ENCODE measurements at places on chromosomes 1 and 21.

DNA sequence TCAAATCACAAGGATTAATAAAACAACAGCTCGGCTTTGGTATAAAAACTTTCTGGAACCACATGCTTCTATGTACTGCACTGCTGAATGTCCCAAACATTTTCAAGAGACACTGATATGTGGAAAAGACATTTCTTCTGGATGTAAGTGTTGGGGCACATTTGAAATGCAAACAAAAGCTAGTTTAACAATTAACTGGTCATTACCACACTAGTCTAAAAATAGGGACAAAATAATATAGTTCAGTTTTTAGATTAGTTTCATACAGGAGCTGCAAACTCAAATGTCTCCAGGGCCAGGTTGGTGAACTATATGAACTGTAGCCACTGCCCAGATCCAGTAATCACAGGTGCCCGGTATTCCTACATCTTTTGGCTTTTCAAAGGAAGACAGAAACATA is 3.2 kb downstream of the IL23R start:
- no peak for DNase-seq

DNA sequence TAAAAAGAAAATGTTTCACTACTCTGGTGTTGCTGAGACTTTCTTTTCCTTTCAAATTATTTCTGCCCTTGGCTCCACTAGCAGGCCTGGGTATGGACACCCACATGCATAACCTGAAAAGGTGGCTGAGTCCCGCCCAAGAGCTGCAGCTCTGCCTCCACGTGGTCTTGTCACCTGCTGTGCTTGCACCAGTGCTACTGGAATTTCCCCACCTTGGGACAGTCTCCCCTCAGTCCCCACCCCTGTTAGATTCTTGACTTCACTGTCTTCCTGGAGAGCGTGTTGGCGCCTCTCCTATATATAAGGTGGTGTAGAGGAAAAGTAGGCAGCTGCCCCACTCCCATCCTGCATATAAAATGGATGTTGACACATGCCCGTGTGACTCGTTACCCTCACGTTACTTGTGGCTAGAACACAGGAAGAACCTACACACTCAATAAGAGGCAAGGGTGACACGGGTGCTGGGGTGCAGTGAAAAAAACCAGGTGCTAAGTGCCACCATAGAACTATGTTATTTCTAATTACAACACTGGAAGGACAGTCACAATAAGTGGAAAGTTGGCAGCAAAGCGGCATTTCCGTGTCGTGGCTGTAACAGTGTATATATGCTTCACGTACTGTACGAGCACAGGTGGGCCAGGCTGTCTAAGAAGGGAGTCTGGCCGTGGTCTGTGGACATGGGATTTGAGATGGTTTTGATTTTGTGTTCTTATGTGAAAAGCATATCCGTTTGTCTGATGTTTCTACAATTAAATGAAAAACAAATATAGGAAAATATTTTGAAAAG is 61.0 kb downstream of the POFUT2 start:
- DNase-seq = no peak

GRCh38 chr21:23729331-23729730 is 1878.0 kb downstream of the MRPL39 start:
- no peak for DNase-seq

GRCh38 chr1:94970783-94971182 is 43.9 kb upstream of the CNN3 start:
- DNase-seq = no peak

DNA sequence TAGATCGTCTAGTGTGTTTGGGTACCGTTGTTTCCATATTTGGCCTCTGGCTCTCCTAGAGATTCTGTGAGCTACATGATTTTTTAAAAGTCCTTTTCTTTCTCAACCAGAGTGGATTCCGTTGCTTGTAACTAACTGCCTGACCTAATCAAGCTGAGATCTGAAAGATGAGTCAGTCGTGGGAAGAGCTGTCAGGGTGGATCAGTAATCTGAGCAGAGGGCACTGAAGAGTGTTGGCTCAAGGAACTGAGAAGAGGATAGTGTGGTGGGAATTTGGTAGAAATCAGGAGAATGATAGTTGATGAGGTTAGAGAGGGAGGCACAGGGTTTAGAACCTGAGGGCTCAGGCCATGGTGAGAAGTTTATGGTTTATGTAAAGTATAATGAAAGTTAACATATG is 52.2 kb downstream of the TRAF5 start:
- DNase-seq = no peak

- DNase-seq = no peak
Observed at GRCh38 chr1:19310720-19311502, 1.0 kb downstream of the AKR7A2 start.

DNA sequence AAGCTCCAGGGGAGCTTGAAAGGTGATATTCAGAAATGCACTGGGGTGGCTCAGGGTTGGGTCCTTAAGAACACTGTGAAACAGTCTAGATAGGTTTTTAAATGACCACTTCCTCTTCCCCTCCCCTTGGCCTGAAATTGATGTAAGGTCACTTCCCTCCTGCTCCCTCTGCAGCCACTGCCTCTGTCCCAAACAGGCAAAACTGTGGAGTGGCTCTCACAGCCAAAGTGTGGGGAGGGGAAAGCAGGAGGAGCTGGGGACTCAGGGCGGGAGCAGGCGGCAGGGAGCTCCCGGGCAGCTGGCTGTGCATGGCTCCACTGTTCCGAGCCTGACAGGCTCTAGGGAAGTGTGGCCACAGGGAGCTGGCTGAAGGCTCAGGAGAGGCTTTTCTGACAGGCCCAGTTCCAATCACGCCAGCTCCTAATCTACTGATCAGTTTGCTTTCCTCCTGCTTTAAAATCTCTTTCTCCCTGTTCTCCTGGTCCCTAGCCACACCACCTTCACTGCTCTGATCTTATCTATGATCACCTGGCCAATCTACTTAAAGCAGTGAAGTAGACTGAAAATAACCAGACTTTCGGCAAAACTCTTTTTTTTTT is 5.1 kb upstream of the CSRP1 start:
- no peak for DNase-seq

- no peak for DNase-seq
Observed at GRCh38 chr1:204598319-204598969, 82.2 kb downstream of the MDM4 start.

GRCh38 chr1:186456729-186457255 is 4.1 kb downstream of the PDC start:
- DNase-seq = no peak

DNA sequence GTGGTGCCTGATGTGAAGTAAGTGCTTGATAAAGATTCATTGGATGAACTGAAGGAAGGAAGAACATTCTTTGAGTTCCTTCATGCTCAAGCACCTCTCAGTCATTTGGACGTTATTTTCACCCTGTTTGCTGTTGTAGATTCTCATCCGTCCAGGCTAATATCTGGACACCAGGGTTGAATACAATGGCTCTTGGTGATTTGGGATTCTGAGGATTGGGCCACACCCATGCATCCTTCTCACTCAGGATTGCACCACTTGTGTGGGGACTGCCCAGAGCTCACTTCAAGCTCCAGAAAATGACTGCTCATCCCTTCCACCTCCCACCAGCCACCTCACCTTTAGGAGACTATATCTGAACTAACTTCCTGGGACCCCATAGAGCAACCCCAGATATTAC is 117.1 kb upstream of the IPO9 start:
- no peak for DNase-seq

DNA sequence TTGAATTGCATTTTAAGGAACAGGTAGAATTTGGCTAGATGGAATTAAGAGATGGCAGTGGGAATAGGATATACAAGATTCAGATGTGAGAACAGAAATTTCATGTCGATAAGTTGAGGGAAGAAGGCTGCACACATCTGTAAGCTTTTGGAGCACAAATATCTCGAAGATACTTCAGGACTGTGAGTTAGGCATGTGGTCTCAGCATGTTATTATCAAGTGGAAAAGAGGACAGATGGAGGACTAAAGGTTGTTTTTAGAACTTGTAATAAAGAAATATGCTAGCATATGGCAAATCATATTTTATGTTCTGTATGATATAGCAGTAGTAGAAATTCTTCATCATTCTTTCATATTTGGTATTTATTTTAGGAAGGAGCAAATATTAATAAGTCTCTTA is 61.5 kb downstream of the KIF1B start:
- DNase-seq = no peak

DNA sequence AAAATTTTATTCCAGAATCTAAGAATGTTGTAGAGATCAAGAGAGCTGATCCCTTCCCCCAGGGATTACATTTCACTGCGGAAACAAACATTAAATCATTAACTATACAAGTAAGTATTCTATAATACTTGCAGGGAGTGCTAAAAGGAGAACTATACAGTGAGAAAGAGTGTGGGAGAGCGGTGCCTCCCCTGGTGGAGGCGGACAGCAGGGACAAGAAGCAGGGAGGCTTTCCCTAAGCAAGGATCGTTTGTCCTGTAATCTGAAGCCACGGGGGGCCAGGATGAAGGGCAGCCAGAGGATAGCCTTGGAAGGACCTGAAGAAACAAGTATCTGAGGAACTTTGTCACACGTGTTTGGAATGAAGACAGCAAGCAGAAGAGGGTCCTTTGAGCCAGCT is 40.1 kb downstream of the SLC9C2 start:
- no peak for DNase-seq

DNA sequence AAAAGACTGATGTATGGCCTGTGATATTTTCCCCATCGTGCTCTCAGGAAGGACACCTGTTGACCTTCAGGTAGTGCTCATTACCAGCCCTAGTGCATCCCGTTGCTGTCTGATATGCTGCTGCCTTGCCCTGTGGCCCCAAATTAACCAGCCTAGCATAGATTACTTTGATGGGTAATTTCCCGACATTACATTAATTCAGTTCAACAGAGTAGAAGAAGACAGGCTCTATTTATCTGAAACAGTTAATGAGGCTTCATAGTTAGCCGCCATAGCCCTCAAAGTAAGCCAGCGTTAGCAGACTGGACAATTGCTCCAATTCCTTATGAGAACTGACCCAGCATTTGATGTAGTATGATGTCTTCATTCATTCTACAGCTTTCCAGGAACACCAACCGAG is 257.6 kb downstream of the OLFM3 start:
- no peak for DNase-seq

GRCh38 chr1:84298684-84299535 is 2.6 kb upstream of the SAMD13 start:
- no peak for DNase-seq

DNA sequence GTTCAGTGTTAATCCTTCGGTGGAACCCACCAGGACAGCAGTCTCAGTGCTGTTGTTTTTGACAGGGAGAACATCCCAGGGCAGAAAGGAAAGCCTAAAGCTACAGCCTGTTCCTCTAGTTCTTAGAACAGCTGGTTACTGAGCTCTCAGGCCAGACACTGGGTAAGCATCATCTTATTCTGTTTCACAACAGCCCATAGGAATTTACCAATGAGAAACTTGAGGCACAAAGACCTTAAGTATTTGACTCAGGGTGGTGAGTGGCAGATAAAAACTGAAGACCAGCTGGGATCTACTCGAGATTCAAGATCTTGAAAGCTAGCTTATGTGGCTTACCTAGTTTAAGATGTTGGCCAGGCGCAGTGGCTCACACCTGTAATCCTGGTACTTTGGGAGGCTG is 9.4 kb upstream of the NEK2 start:
- DNase-seq = no peak

- DNase-seq = no peak
Observed at GRCh38 chr1:75328691-75329090, 194.5 kb downstream of the LHX8 start.

Measured in stimulated activated CD8-positive, alpha-beta memory T cell treated with anti-CD3 and anti-CD28 coated beads, Interleukin-7, amount 100 ng/mL, for 24 hours (primary cell).